ENCODE measurements at places on chromosomes 5 and 9.

DNA sequence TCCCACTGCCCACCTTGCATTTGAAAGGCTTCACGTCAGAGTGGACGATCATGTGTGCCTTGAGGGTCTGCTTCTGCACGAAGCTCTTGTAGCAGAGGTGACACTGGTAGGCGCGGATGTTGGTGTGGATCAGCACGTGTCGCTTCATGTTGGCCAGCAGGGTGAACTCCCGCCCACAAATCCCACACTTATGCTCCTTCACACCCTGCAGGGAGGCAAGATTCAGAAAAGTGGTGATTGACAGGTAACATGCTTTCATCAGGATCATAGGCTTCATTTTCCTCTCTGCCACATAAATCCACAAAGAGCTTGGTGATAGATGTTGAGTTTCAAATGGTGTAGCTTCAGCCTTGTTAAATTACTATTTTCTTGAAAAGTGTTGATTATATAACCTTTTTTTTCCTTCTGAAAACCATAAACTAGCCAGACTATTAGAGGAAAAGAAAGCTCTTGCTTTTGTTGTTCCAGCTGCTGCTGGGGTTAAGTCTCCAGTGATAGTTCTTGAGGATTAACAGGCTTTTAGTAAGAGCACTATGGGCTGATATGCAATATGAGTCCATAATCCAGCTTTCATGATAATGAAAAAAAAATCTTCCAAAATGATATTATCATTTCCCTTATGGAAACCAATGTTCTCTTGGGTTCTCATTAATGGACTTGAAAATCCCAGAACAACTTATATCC, 50.7 kb downstream of the ZNF366 start:
- DNase-seq: no peak

DNA sequence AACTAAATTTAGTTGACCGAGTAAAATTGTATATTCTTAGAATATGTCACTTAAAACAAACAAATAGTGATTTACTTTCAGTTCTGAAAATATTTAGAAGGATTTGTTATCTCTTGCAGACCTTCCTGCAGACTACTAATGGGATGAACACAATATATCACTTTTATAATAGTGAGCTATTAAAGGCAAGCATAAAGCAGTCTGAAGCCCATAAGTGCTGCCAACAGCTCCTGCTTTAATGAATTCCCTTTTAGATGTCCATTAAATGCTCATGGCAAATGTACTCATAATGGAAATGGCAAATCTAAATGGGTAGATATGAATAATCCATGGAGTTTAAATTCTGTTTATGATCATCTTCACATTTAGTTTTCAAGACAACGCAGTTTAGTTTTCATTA, 170.2 kb downstream of the RANBP17 start:
- DNase-seq: no peak

DNA sequence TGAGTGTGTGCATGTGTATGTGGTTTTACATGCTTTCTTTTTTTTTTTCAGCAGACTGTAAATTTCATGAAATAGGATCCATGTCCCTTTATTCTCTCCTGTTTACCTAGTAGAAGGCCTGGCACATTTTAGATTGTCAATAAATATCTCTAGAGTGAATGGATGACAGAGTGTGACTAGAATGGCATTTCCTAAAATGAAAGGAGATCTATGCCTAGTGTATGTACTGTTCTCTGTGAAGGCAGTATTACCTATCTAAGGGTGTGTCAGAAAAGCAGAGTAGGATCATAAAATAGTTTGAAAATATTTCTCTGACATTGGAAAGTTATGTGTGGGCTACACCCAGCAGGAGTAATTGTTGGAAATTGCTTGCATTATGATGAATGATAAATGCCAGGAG, 1876.0 kb upstream of the C9orf72 start:
- no peak for DNase-seq

GRCh38 chr9:4680750-4681149, 1.4 kb downstream of the CDC37L1 start:
- DNase-seq: no peak

DNA sequence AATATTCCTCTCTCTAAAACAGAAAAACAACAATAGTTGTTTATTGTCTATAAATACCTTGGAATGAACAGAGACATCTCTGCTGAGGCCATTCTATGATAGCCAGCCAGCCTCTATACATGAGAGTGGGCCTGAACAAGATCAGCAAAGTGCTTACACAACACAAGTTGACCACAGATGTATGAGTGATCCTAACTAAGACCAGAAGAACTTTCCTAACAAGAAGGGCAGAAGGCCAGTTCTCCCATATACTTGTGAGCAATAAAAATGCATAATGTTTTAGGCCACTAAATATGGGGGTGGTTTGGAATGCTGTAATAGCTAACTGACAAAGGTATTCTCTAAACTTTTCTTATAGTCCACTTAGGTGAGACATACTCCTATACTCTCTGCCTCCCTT, 345.7 kb downstream of the SPATA31D1 start:
- DNase-seq: no peak

GRCh38 chr5:88732181-88732633, 150.8 kb downstream of the MEF2C start:
- no peak for DNase-seq

- DNase-seq: no peak
Observed at GRCh38 chr5:91272858-91273257, 110.3 kb downstream of the ARRDC3 start.

- DNase-seq: no peak
Observed at GRCh38 chr9:93134740-93135444, 841 bp upstream of the NINJ1 start.

DNA sequence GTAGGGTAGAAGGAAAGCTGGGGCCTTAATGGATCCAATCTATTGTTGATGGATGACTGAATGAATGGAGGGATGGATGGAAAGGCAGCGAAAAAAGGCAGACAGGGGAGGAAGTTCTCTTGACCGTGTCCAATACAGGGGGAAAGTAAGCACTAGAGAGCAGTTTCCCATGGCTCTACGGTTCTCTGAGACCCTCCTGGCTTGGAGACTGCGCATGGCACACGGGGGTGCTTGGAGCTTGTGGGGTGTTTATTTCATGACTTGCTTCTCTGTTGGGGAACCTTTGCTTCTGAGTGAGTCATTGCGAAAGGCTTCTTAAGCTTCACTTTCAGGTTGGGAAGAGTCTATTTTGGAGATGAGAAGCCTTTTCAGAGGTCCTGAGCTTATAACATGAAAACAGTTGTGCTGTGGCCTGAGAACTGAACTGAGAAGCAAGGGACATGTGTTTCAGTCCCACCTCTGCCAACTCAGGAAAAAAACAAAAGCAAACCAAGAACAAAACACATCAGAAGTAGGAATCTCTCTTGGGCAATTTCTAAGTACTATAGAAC, 12.8 kb upstream of the TEX48 start:
- no peak for DNase-seq

Data from stimulated activated CD4-positive, alpha-beta T cell treated with anti-CD3 and anti-CD28 coated beads, TNF-alpha, amount 100 ng/mL, for 4 hours (primary cell).